ENCODE measurements at places on chromosomes 4 and X.

GRCh38 chr4:37603070-37603468 is 83.1 kb downstream of the RELL1 start:
- DNase-seq, result peak; percentile 69

GRCh38 chrX:13432414-13433297 is 112.8 kb upstream of the ATXN3L start:
- no peak for DNase-seq

DNA sequence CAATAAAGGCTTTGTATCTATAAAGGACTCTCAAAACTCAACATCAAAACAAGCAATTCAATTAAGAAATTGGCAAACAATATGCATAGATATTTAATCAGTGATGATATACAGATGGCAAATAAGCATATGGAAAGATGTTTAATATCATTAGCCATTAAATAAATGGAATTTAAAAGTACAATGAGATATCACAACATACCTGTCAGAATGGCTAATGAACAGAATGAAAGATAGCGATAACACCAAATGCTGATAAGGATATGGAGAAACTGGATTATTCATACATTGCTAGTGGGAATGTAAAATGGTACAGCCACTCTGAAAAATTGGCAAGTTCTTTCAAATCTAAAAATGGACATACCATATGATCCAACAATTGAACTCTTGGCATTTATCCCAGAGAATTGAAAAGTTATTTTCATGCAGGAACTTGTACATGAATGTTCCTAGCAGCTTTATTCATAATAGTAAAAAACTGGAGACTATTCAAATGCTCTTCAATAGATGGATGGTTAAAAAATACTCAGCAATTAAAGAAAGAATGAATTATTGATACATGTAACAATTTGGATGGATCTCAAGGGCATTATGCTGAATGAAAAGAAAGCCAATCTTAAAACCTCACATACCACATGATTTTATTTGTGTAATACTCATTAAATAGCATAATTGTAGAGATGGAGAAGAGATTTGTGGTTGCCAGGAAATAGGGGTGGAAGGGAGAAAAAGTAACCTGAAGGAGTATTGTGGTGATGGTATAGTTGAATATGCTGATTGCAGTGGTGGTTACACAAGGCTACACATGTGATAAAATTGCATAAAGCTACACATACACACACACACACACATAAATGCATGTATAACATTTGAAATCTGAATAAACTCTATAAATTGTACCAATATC is 45.9 kb upstream of the ALG13 start:
- no peak for DNase-seq

GRCh38 chr4:4491396-4491893 is 50.4 kb downstream of the STX18 start:
- no peak for DNase-seq

- DNase-seq, result no peak
These were observed 100.0 kb downstream of the SHISA3 start for GRCh38 chr4:42497142-42497910.

- DNase-seq, result no peak
These were observed 70.1 kb upstream of the PCDH18 start for GRCh38 chr4:137602436-137602835.

GRCh38 chr4:150072906-150073714 is 5.1 kb upstream of the DCLK2 start:
- DNase-seq, result no peak

DNA sequence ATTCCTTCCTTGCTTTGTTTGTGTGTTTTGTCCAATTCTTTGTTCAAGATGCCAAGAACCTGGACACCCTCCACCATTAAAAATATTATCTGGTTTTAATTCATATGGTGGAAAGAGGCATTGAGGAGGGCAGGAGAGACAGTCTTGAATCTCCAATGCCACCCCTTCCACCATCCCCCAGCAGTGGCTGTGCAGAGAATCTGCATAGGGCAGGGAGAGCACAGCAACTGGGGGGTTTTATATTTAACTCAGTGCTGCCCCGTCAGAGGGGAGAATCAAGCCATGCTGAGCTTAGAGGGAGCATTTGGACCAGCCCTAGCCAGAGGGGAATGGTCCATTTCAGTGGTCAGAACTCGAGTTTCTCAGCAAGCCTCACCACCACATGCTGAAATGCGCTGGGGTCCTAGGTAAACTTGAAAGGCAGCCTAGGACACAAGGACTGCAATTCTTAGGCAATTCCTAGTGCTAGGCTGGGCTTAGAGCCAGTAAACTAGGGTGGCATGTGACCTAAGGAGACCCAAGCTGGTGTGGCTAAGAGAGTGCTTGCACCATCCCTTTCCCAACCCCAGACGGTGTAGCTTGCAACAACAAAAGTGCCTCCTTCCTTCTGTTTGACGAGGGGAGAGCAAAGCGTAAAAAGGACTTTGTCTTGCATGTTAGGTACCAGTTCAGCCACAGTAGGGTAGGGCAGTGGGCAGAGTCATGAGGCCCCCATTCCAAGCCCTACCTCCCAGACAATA is 34.2 kb downstream of the CCDC158 start:
- no peak for DNase-seq

DNA sequence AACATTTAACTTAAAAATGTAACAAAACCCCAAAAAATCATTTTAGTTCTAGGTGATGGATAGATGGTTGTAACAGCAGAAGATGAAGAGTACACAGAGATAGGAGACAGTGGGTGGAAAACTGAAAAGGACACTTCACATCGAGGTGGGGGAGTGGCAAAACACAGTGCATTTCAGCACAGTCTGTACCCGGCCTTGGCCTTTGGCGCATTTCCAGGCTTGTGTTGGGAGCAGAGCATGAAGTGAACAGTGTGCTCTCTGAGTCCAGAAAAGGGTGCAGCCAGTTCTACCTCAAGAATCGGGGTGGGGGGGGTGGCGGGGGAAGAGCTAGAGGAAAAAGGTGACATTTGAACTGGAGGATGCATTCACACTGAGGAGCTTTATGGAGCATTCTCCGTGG is 4.3 kb downstream of the TSPYL2 start:
- no peak for DNase-seq

GRCh38 chr4:148030193-148030873 is 298.4 kb downstream of the ARHGAP10 start:
- no peak for DNase-seq

GRCh38 chr4:185033950-185034349 is 15.7 kb downstream of the HELT start:
- DNase-seq, result no peak

DNA sequence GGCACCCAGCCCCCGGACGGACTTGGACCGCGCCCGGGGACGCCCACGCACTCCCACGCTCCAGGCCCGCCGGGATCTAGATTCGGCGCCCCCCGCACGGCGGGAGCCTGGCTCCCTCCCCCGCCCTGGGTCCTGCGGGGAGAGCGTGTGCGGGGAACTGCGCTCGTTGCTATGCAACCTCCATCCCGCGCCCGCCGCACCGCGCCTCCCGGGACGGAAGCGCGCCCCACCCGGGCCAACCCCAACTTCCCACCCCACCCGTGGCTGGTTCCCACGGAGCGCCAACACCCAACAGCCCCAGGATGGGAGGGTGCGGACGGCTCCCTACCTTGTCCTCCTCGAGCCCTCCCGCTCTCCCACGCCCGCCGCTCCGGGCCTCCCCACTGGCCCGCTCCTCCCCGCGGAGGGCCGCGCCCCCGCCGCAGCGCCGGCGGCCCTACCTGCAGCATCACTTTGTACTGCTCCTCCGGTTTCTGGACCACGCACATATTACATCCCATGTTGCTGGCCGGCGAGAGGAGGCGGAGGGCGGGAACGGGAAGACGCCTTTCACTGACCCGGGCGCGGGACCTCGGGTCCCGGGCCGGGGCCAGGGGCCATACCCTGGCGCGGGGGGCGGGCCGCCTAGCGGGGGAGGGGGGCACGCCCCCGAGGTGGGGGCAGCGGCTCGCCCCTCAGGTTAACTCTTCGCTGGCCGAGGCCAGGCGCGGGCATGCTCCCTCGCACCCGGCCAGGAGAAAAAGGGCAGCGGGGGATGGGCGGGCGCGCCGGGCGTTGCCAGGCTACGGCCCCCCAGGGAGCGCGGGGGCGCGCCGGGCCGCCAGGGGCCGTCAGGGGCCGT is at the start of gene PDZD4:
TSS of gene PDZD4 (minus strand) at position 746 of the 841 bp plus-strand sequence. CDS start at position 500, 246 bp downstream.
- no peak for DNase-seq

- no peak for DNase-seq
These were observed 1472.8 kb downstream of the C4orf33 start for GRCh38 chr4:130568746-130569145.

- no peak for DNase-seq
These were observed 1.2 kb downstream of the NPNT start for GRCh38 chr4:105896461-105896942.

Measured in T-helper 1 cell (primary cell).